CD4-positive, alpha-beta T cell treated with Interleukin-15 for 4 hours (primary cell): ENCODE measurements at places on chromosomes 6 and 20.
A peak's percentile ranks its signal among the peaks of the same experiment; 100 is the strongest.

GRCh38 chr20:32397567-32398084 lies 39.5 kb downstream of the ASXL1 start:
- DNase-seq: no peak

- no peak for DNase-seq
Measured at GRCh38 chr20:50547964-50548363, 37.8 kb downstream of the PTPN1 start.

DNA sequence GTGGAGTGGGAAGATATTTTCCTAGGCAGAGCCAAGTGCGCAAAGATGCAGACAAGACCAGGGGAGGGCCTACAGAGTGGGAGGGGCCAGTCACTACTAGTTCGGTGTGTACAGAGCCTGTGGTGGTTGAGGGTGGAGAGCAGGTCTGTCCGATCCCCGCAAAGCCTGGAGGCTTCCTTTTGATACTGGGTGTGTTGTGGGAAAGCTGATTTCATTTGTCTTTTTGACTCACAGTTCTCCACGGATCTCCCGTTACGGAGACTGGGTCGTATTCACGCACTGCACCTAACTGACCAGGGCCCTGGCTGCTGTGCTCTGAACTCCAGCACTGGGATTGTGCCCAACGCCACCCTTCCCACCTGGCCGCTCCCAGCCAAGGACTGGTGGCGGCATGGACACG lies 1.4 kb upstream of the TIAM2 start:
- DNase-seq: no peak

DNA sequence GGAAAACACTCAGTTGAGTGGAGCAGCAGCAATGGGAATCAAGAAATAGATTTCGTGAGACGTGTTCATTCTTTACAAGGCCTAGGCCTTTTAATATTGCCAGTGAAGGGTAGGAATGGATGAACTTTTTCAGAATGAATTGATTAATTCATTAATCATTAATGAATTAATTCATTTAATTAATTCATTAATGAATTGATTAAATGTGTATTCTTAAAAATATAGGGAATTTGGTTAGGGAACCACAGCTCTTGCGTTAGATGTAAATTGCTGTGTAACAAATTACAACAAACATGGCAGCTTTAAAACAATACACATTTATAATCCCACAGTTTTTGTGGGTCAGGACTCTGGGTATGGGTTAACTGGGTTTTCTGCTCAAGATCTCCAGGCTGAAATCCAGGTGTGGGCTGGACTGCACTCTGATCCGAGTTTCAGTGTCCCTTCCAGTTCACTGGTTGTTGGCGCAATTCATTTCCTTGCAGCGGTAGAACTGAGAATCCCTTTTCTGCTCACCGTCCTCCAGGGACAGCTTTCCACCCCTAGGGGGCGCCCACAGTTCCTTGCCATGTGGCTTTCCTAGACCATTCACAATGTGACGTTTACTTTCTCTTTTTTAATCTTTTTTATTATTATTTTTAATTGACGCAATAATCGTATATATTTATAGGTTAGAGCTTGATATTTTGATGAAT lies 32.8 kb upstream of the BCAS1 start:
- DNase-seq: peak; percentile 68

- no peak for DNase-seq
Measured at GRCh38 chr6:144155529-144155928, 5.2 kb downstream of the STX11 start.

DNA sequence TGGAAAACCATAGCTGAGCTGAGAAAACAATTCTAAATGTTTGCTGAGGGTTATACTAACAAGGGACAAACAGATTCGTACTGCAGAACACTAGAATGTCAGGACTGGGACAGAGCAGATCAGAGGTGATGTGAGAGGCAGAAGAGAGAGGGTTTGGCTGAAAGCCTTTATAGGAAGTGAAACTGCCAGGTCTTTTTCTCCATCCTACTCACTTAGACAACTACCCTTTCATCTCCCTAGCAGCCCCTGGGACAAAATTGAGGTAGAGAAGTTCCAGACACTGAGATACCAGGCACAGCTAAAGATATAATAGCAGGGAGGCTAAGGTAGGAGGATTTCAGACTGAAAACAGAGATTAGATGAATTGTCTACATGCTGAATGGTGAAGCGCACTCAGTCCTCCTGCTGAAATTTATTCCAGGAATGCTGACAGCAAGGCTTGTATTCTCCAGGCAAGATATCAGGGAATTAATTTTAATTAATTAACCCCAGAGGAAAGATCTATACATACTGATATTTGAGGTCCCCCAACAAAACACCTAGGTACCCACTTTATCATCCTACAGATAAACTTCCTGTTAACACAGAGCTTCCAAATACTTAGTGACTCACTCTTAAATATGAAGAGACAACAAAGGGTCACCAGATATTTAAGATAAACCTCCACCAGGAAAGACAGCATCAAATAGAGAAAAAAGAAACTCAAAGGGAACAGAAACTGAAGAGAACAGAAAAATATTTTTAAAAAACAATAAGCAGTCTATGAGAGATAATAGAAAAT lies 12.6 kb upstream of the EIF2S2 start:
- DNase-seq: no peak

DNA sequence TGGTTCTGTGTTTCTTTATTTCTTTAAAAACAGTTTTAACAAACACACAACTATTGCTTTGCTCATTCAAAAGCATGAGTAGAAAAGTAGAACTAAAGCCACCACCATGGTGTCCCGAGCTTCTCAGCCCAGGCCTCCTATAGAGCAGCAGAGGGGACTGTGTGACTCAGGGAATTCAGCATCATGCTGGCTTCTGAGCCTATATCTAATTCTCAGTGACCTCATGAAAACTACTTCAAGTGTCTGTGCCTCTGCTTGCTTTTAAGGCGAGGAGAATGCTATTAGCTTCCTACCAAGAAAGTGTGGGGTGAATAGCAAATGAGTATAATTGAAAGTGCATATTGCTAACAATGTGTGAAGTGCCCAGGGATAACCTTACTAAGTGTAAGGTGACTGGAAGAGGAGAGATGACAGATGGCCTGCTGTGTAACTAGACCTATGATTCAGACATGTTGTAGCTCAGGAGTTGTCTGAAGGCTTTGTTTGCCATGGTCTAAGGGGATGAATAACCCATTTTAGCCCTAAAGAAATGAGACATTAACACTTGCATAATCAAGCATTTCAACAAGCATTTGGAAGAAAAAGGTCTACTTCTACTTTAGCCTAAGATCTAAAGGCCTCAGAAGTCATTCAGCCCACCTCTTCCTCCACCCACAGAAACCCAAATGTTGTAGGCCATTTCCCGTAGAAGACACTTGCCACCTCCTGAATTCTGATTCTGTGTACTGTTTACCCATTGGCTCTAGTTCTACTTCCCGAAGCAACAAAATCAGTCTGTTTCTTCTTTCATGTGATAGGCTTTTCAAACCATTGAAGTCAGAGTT lies 121.5 kb upstream of the ARG1 start:
- no peak for DNase-seq

DNA sequence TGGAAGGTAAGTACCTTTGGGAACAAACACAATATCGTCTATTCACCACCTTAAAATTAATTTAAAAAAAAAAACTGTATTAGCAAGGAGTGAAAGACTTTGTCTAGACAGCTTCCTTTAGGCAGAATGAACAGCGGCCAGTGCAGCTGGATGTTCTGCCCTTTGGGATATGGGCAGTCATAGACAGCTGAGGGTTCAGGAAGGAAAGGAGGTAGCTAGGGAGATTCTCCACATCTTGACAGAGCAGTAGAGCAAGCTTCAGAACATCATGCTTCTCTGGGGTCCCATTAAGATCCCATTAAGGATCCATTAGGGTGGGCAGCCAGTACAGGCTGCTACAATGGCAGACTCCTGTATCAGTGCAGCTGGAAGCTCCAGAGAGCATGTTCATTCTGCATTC lies 46.5 kb upstream of the PLCB4 start:
- DNase-seq: no peak

GRCh38 chr6:151501511-151502136 lies 7.8 kb downstream of the CCDC170 start:
- DNase-seq: no peak

GRCh38 chr6:47836639-47837038 lies 54.8 kb downstream of the OPN5 start:
- no peak for DNase-seq

GRCh38 chr6:109687271-109687761 lies 3.7 kb downstream of the AK9 start:
- no peak for DNase-seq
